ENCODE measurements at places on chromosomes 13 and 19.

DNA sequence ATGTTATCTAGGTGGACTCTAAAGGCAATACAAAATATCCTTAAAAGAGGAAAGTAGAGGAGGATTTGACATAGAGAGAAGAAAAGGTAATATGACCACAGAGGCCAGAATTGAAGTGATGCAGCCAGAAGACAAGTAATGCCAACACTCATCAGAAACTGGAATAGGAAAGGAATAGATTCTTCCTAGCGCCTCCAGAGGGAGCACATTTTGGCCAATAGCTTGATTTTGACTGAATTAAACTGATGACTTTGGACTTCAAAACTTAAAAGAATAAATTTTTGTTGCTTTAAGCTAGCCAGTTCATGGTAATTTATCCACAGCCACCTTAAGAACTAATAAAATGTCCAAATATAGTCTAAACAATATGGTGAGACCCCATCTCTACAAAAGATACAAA lies 1921.9 kb downstream of the OLFM4 start:
- DNase-seq = no peak

DNA sequence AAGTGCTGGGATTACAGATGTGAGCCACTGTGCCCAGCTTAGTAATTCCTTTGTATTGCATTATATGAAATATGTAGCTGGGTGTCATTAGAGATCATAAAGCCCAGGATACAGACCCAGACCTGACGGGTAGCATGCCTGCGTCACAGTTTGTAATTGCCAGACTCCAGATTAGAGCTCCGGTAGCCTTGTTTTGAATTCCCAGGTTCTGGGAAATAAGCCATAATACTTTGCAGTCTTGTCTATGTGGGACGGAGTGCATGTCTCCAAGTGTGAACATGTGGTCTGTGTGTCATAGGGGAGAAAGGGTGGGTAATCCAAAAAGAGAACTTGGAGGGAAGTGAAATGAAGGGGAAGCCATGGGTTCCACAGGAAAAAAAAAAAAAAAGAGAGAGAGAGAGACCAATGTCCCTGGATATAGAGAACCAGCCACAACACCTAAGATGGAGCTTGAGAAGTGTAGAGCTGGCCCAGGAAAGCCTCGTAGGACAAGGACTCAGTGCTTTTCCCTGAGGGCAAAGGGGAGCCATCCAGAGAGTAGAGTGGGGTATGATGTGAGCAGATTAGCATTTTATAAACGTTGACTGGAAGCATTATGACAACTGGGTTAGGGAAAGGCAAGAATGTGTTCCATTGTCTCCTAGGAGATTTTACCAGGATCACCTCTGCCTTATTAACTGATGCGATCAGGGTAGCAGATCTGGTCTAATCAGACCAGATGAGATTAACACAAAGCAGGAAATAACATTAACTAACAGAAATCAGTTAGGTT lies 2.6 kb downstream of the ZSCAN4 start:
- DNase-seq = no peak

DNA sequence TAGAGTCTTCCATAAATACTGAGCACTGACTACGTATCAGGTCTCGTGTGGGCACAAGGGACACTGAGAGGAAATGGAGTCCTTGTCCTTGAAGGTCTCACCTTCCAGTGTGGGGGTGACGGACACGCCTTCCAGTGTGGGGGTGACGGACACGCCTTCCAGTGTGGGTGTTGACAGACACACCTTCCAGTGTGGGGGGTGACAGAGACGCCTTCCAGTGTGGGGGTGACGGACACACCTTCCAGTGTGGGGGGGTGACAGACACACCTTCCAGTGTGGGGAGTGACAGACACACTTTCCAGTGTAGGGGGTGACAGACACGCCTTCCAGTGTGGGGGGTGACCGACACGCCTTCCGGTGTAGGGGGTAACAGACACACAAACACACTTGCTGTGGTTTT lies 14.3 kb upstream of the EDDM13 start:
- DNase-seq = no peak

GRCh38 chr13:58852076-58852475 lies 1220.5 kb downstream of the PCDH17 start:
- DNase-seq = no peak

DNA sequence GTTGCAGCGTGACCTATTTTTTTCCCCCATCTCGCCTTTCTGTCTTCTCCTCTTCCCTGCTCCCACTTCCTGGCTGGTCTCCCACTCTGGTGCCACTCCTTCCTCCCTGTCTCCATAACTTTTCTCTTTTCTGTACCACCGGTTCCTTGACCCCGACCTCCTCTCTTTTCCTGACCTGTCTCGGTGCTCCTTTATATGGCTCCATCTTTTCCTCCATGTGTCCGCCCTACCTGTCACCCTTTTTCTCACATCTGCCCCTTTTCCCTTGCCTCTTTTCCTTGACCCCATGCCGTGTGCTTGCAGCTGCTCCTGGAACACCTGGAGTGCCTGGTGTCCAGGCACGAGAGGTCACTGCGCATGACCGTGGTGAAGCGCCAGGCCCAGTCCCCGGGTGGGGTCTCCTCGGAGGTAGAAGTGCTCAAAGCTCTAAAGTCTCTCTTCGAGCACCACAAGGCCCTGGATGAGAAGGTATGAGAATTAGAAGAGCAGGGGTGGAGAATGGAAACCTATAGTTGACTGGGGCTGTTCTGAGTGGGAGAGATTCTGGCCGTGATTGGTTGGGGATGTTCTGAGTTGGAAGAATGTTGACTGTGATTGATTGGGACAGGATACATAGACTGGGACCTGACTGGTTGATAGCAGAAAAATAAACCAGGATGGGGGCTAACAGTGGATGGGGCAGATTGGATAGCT lies 9.3 kb downstream of the PPFIA3 start:
- DNase-seq = no peak

DNA sequence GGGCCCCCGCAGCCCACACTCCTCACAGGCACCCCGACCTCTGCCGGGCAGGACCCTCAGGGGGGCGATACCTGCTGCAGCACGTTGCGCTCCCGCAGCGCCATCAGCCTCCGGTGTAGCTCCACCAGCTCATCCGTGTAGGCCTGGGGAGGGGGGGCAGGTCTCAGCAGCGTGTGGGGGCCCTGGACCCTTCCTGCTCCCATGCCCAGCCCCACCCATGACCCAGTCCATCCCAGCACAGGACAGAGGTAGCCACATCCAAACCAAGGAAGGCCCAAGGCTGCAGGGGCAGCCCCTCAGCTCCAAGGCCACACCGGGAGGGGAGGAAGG lies 66.5 kb downstream of the MLLT1 start:
- DNase-seq = no peak

GRCh38 chr19:10848230-10848856 lies at the start of gene C19orf38:
Gene C19orf38, plus strand, starts transcription at chr19:10848415. Its CDS starts 94 bp downstream, at chr19:10848509.
- DNase-seq = no peak

- no peak for DNase-seq
These were observed 26.3 kb downstream of the F2RL3 start for GRCh38 chr19:16915135-16915534.

- no peak for DNase-seq
These were observed 515.0 kb upstream of the KLHL1 start for GRCh38 chr13:70623239-70623638.

DNA sequence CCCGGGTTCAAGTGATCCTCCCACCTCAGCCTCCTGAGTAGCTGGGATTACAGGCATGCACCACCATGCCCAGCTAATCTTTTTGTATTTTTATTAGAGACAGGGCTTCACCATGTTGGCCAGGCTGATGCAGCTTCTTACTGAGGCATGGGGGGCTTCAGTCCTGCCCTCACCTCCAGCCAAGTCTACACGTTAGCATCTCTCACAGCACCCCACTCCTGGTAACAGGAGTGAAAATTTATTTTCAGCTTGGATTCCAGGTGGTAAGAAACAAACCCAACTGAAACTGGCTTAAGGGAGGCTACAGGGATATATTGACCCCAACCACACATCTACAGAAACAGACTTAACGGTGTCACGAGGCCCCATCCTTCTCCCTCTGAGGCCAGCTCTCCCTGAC lies 10.6 kb downstream of the NKPD1 start:
- no peak for DNase-seq

DNA sequence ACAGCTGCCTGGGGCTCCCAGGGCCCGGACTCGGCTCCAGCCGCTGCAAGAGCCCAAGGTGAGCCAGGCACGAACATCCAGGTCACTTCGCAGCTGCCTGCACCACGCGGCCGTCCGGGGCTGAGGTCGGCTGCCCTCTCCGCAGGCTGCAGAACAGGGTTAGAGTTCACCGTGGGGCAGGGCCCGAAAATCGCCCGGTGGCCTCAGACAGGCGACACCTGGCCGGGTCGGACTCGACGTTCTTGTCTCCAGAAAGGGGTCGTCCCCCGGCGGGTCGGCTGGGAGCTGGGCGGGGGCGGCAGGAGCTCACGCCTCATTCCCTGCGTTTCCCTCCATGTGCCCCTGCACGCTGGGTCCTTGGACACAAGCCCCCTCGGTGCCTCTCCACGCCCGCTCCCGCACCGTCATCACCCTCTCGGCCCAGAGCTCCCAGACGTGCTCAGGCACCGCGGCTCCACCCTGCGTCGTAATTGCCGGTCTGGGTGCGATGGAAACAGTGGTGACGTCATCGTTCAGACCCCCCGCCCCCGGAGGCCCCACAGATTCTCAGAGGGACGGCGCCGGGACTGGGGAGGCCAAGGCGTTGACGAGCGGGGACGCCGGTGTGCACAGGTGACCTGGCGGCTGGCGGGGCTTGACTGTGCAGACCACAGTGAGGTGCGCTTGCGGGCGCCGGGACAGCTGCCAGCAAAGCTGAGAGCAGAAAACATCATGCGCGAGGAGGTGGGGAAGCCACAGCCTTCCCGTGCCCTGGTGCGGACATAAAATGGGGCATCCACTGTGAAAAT lies 4.0 kb upstream of the GRIN3B start:
- no peak for DNase-seq

GRCh38 chr13:67123165-67123564 lies 107.0 kb downstream of the PCDH9 start:
- DNase-seq = no peak

GRCh38 chr19:50258918-50259372 lies 55.5 kb downstream of the MYH14 start:
- no peak for DNase-seq

- DNase-seq = no peak
These were observed 103.3 kb downstream of the SPRY2 start for GRCh38 chr13:80237646-80238045.

- no peak for DNase-seq
These were observed 52.0 kb downstream of the TDRD3 start for GRCh38 chr13:60448907-60449510.

DNA sequence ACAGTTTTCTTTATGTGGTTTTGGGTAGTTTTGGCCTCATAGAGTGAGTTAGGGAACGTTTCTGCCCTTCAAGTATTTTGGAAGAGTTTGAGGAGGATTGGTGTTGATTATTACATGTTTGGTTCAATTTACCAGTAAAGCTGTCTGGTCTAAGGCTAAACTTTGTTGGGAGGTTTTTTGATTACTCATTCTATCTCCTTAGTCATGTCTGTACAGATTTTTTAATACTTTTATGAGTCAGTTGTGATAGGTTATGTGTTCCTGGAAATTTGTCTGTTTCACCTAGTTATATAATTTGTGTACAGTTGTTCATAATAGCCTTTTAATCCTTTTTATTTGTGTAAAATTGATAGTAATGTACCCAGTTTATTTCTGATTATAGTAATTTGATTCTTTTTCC lies 20.4 kb downstream of the RNF17 start:
- DNase-seq = no peak

- DNase-seq = no peak
These were observed 9.1 kb downstream of the PCDH17 start for GRCh38 chr13:57640607-57641006.

- no peak for DNase-seq
These were observed 71.8 kb upstream of the POMP start for GRCh38 chr13:28587174-28587540.

GRCh38 chr19:4057931-4058692 lies 8.6 kb downstream of the ZBTB7A start:
- no peak for DNase-seq

DNA sequence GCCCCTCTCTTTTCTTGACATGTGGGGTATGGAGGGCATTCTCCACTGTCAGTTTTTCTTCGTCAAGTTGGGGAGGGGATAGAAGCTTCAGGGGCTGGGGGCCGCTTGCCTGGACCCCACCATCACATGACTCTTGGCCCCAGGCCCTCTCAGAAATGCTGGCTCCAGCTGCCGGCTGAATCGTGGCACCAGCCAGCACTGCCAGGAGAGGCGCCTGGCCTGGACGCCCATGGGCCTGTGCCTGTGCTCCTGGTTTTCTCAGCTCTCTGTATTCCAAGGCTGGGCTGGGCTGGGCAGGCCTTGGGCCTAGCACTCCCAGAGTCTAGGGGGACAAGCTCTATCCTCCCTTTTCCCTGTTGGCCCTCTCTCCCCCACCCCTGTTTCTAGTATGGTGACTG lies 38.6 kb downstream of the LYL1 start:
- no peak for DNase-seq

DNA sequence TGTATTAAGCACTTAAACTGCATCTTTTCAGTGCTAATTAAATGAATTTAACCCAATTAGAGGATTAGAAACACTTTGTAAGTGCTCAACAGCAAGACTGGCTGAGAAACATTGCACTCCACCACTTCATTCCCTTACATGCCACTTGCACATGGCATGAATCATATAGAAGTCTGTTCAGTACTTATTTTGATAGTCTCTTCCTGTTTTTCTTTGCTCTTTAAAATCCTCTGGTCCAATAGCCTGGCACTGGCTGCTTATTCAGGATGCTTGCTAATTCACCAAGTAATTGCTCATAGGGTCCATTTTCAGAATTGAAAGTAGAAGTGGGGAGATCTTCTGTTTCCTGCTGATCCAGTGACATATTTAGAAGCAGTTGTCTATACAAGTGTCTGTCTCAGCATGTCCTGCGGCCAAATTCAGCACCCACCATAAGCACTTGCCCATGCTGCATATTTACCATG lies 900.1 kb downstream of the PCDH9 start:
- no peak for DNase-seq

GRCh38 chr13:106883976-106884375 lies 316.0 kb upstream of the ARGLU1 start:
- no peak for DNase-seq

DNA sequence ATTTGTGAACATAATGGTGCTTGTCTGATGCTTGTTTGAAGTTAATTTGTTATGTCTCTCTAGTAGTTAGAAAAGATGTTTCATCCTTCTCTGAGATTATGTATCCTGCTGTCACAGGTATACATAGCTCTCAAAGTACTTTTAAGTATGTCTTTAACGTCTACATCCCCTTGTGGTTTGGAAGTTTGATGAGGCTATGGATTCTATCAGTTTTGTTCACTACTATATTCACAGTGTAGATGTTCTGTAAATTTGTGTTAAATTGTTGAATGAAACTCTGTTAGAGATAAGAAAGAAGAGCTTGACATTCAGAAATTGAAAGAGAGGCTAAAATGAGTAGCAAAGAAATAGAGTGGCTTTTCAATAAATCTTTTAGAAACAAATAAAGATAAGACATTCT lies 304.6 kb upstream of the MIR17HG start:
- no peak for DNase-seq

DNA sequence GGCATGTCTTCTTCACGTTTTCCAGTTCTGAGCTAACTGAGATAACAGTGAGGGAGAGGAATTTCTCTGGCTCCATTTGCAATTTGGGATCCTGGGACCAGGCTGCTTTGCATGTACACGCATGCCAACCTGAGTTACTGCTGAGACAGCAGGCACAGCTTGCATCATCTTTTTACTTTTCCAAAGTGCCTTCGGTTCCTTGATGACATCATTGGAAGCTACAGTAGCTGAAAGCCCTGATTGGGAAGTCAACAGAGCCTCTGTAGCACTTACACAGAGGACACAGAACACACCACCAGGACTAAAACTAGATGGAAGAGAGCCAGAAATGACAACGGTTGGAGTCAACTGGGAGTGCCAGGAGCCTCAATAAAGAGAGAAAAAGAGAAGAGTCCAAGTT lies 399.1 kb upstream of the GPC6 start:
- no peak for DNase-seq

All from NCI-H2107 (cell line).